ENCODE measurements at places on chromosomes 5 and 9.

DNA sequence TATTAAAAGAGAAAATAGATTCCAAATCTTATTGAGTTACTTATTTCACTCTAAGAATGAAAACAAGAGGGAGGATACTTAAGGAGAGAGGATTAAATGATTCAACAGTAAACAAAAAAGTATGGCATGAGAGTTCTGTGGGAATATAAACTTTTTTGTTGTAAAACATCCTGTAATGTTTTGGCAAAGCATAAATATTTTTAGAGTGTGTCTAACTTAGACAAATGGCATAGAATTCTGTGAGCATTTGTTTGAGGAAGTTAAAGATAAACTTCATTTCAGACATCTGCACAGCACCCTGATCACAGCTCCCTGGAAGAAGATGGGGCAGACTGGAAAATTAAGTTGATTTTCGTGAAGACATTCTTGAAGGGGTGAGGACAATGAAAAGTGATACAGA is 246.8 kb upstream of the HAPLN1 start:
- DNase-seq, result no peak

DNA sequence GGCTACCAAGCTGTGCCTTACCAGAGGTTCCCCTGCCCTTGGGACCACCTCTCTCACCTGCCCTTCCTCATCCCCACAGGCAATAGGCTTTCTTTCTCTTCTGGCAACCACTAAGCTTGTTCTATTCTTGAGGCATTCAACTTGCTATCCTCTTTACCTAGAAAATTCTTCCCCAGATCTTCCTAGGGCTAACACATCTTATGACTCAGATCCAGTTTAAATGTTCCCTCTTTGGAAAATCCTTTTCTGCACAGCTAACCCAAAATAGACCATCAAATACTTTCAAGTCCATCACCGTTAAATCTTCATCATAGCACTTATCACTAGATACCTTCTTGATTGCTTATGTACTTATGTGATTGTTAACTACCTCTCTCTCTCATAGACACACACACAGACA is 93.7 kb downstream of the ENC1 start:
- DNase-seq, result no peak

GRCh38 chr9:94867281-94867841 is 140.9 kb downstream of the AOPEP start:
- DNase-seq, result peak; percentile 36

DNA sequence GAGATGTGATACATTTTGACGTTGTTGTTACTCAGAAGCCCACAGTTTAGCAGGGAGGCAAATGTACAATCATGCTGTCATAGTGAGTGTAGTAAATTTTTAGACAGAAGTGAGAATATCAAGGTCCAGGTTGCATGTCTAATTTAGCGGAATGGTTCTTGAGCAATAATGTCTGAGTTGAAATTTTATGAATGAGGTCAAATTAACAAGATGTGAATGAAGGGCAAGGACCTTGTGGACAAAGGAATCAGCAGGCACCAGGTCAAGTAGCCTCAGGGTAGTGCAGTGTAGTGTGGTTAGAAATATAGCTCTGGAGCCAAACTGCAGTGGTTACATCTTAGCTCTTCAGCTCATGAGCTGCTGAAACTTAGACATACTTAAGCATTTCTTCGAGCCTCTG is 36.2 kb downstream of the TNFSF8 start:
- DNase-seq, result peak; percentile 46

DNA sequence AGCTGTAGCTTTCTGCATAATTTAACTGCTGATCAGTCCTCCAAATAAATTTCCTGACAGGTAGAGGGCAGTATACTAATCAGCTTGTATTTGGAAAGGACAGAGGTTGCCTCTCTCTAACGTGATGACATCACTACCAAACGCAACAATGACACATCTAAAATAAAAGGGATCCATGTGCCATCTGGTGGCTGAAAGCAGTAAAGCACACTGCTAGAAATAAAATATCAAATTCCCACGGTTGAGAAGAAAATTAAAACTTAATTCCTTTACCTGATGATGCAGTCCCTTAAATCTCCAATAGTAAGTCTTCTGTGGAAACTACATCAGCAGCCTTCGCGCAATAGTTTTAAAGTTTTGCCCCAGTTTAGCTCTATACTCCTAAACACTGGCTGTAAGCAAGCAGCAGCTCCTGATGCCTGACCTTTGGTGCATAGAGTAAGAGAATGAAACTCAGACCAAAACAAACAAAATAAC is 54.5 kb downstream of the DIAPH1 start:
- DNase-seq, result peak; percentile 95

DNA sequence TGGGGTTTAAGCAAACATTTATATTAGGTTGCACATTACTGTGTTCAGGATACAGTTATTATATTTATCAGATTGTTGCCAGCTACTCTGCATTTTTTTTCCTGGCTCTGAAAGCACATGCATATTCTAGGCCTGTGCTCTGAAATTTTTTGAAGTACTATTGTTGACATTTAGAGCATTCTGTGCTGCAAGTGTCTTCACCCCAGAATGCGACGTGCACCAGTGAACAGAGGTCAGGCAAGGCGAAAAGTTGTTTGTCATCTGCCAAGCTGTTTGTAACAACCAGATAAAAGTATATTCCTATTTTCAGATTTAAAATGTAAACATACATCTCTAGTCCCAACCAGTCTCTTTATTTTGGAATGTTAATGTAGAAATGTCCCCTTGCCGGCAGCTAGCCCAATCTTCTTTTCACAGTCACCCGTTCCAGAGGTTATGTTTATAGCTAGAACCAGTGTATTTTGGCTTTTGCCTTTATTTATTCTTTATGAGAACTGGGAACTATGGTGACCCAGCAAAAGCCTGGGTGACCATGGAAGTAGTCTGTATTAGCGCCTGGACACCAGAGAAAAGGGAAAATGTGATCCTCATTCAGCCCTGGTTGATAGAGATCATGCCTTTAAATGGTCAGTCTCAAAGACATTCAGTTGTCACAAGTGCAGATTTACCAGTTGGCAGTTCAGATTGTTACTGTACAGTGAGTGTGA is 84.6 kb downstream of the NDUFAF2 start:
- DNase-seq, result no peak

- no peak for DNase-seq
Measured at GRCh38 chr9:134568116-134568515, 73.5 kb upstream of the COL5A1 start.

DNA sequence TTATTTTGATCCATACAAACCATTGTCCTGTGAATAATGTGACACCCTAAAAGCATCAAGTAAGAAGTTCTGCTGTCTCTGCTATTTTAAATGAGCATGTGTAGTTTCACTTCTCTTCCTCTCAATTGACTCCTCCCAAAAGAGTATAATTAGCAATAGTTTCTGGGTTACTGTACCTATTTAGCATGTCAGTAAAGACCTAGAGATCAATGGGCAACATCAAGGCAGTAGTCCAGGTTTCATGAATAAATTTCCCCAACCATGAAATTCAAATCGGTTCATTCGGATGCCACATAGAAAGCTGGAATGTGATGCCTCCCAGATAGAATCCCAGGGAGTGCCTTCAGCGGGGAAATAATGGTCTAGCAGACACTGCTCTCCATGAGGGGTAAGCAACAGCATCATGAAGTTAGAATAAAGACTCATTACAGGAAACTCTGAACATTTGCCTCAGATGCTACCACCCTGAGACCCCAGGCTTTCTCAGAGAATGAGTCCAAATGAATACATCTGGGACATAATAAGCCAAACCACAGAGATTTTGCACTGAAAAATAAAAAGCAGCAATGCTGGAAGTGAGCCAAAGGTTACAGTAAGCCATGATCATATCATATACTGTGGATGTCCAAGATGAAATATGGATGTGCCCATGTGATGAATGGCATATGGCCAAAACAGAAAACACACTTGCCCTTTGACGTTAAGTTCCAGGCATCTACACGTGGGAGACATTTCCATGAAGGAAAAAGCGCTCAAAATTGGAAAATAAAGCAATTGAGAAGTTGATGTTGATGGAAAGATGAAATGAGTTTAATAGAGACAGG is 1107.0 kb upstream of the SEMA6A start:
- DNase-seq, result no peak

- DNase-seq, result peak; percentile 49
Measured at GRCh38 chr5:136037001-136037705, 8.4 kb downstream of the TGFBI start.

- DNase-seq, result no peak
Measured at GRCh38 chr9:97394881-97395280, 17.0 kb upstream of the TDRD7 start.

DNA sequence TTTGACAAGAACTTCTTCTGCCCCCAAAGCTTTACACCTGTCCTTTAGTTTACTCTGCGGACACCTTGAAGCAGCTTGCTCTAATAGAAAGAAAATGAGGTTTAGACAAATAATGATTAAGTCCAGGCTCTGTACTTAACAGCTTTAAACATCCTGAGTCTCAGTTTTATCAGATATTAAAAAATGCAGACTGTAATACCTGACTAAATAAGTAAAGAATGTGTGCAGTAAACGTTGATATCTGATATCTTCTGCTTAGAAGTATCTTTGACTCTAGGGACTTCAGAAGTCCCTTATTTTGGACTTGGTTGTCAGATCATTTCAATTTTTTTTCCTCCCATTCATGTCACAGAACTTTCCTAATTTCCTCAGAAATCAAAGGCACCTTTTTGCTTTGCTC is 1060.4 kb downstream of the CDH12 start:
- no peak for DNase-seq

DNA sequence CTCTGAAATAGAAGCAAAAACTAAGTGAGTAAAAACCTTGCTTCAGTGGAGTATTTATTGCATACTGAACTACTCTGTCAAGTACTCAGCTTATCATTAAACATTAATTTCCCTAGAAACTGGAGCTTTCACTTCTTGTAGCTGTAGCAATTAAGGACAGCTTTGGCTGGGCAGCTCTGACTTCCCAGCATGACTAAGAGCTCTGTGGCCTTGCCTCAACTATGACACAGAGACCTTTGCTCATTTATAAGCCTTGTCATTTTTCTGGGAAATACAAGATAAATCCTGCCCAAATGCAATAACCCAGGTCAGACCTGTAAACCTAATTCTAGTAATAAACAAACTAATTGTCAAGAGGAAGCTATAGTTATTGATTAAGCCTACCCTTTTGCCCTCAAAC is 65.4 kb upstream of the STK32A start:
- peak; percentile 44 for DNase-seq

- DNase-seq, result no peak
Measured at GRCh38 chr5:58108511-58108910, 351.4 kb downstream of the PLK2 start.

- peak; percentile 51 for DNase-seq
Measured at GRCh38 chr5:40838086-40838485, 3.1 kb upstream of the RPL37 start.

GRCh38 chr9:99748266-99748665 is 73.4 kb upstream of the NR4A3 start:
- DNase-seq, result peak; percentile 97

DNA sequence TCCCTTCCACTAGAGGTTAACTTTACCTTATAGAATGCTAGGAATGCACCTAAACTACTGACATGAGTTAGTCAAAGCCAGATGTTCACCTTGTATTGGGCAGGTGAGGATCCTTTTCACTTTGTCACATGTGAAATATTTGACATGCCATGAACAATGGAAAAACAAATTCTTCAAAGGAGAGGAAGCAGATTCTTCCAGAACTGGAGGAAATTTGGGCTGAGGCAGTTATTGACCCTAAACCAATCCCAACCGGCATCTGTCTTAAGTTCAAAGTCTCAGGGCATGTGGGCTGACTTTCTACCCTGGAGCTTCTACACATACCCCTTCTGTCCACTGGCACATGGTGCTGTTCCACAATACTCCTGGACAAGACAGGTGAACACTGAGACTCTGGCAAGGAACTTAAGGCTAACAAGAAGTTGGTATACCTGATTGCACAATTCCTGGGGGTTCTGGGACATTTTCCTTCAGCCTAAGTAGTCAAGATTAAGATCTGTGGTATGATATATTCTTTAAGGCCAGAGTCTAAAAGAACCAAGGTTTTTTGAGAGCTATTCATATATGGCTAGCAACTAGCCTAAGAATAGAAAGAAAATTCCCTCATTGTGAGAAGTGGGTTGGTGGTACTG is 2.6 kb downstream of the VLDLR start:
- DNase-seq, result no peak

DNA sequence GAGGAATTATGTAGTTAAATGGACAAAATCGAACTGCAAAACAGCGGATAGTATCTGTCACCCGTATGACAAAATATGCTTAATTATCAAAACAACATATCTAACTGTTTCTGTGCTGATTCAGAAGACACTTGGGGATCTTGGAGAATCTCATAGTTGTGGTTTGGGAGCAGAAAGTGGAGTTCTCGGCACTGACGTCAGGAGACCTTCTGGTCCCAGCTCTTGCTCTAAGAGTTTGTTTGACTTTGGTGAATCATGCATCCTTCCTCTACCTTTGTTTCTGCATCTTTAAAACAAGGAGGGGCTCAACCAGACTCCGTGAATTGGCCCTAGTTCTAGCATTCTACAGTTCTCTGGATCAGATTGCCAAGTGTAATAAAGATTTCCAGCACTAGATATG is 37.0 kb upstream of the TAF1L start:
- no peak for DNase-seq

DNA sequence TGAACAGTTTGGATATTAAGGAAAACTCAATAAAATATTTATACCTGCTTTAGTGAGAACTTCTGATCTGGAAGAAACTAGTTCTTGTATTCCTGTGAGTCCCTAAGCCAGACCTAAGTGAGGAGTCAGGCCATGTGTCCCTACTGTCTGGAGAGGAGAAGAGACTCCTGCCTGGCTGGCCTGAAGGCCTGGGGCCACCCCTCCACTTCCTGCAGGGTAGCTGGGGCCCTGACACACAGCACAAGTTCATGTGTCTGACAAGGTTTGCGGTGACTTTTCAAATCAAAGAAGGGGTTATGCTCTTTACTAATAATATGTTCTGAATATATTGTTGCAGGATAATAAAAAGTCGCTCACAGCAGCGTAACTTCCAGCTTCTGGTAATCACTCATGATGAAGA is 16.1 kb upstream of the IL13 start:
- DNase-seq, result no peak

DNA sequence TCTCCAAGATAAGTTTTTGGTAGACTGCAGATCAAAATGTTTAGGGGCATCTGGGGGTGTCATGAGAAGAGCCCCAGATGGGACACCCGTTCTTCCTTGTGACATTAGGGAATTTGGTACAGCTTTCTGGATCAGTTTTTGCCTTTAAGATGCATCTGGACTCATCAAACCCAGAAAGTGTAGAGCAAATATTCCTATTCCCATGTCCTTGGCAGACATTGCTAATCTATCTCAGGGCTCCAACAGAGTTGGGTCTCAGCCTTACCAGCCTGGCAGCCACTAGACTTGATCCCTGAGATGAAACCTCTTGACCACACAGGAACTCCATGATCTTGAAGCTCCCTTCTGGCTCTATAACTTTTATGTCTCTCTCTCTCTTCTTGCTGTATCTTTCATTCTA is 35.6 kb downstream of the ERGIC1 start:
- DNase-seq, result no peak
